ENCODE measurements at places on chromosomes 1 and 21.

- no peak for DNase-seq
Measured at GRCh38 chr1:14654554-14654953, 56.1 kb downstream of the KAZN start.

DNA sequence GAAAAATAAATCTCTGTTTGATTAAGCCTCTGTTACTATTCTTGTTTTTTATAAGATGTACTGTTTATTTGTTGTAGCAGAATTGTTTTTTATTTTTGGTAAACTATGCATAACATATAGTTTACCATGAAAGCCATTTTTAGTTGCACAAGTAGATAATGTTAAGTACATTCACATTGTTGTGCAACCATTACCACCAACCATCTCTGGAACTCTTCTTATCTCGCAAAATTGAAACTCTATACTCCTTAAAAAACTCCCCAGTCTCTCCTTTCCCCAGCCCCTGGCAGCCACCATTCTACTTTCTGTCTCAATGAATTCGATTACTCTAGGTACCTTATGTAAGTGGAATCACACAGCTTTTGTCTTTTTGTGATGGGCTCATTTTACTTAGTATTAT, 27.4 kb upstream of the UHMK1 start:
- no peak for DNase-seq

DNA sequence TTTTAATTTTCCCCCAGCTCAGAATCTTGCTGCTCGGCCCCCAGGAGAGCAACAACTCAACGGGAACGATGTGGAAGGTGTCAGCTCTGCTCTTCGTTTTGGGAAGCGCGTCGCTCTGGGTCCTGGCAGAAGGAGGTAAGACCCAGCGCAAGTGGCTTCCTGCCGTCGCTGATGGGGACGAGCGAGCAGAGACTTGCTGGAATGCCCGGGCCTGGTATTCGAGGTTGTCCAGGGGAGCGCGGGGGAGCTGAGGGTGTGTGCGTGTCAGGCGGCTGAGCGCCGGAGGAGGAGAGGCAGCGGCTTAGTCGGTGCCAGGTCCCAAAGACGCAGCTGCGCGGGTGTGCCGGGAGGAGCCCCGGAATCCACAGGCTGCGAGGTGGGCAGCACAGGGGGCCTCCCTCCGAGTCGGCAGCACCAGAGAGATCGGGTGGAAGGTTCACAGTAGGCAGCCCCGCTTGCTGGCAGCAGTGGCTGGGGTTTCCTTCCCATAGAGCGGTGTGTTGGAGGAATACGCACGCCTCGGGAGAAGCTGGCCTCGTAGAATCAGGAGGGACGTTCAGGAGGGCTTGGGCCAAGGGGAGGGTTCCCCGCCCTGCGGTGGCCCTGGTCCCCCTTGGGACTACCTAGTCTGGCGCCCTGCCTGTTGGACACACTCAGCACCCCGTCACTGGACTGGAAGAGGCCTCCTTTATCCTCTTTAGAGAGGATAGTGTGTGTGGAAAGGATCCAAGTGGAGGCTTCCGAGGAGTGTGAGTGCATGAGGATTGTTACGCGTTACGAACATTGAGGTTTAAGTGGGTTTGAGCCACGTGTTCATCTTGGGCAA, 547 bp downstream of the PDPN start:
- no peak for DNase-seq

GRCh38 chr1:181014477-181015250, 8.0 kb downstream of the STX6 start:
- no peak for DNase-seq

- DNase-seq = no peak
Measured at GRCh38 chr21:31181082-31181750, 142.9 kb upstream of the KRTAP19-8 start.

- no peak for DNase-seq
Measured at GRCh38 chr21:39842741-39843459, 24.3 kb upstream of the PCP4 start.

DNA sequence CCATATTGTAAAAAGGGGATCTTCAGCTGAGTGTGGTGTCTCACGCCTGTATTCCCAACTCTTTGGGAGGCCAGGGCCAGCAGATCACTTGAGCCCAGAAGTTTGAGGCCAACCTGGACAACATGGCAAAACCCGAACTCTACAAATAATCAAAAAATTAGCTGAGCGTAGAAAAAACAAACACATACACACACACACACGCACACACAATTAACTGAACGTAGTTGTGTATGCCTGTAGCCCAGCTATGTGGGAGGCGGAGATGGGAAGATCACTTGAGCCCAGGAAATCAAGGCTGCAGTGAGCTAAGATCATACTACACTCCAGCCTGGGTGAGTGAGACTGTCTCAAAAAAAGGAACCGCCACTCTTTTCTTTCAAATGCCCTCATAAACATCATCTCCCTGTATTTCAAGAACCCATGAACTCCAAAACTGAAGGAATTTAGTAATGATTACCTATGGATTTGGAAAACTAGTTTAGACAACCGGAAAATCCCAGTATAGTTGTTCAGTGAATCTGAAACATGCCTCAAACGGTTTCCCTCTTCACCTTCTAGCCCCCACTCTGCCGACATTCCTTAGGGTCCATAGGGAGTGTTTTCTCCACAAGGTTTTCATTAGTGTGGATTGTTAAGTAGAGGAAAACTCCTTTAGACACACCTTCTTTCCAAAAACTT, 4.5 kb downstream of the TXNIP start:
- no peak for DNase-seq

- DNase-seq = no peak
Measured at GRCh38 chr1:55612988-55613387, 397.8 kb upstream of the USP24 start.

- DNase-seq = no peak
Measured at GRCh38 chr1:51829058-51829457, 49.5 kb downstream of the NRDC start.

DNA sequence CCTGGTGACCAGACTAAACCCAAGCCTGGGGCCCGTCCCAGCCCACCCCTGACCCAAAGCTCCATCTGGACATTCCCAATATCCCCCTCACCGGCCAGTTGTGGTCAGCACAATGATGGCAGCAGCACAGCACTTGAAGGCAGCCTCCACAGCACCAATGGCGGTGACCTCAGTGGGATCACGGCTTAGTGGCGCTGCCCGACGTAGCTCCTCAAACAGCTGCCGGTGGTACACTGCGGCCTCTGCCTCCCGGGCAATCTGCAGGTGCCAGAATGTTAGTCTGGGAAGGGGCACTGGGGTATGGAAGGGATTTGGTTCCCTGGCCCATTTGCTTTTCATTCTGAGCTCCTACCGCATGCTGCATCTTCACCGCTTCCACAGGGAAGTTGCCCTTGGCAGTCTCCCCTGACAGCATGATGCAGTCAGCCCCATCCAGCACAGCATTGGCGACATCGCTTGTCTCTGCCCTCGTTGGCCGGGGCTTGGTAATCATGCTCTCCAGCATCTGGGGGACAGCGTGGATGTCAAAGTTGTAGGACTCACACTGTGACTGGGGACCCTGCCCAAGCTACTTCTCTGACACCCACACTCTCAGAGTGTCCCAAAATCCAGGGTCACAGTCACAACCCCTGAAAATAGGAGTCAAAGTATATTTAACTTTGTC, 8.0 kb downstream of the PKLR start:
- DNase-seq = no peak

DNA sequence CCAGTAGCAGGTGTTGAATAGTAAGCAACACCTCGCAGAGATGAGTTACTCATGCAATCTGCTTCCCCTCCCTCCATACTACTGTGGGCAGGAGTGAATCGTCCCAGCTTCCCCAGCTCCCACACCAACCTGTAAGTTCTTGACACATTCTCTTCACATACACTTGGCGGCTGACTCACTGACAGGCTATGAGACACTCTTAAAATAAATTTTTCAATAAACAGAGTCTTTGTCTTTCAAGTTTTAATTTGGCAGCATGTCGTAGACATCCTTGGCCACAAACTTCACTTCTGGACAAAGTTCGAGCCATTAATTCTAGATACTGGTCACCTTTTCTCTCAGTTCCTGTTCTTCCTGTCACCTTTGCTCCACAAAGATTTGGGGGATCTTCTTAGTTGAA, 290.7 kb downstream of the TM2D1 start:
- no peak for DNase-seq

DNA sequence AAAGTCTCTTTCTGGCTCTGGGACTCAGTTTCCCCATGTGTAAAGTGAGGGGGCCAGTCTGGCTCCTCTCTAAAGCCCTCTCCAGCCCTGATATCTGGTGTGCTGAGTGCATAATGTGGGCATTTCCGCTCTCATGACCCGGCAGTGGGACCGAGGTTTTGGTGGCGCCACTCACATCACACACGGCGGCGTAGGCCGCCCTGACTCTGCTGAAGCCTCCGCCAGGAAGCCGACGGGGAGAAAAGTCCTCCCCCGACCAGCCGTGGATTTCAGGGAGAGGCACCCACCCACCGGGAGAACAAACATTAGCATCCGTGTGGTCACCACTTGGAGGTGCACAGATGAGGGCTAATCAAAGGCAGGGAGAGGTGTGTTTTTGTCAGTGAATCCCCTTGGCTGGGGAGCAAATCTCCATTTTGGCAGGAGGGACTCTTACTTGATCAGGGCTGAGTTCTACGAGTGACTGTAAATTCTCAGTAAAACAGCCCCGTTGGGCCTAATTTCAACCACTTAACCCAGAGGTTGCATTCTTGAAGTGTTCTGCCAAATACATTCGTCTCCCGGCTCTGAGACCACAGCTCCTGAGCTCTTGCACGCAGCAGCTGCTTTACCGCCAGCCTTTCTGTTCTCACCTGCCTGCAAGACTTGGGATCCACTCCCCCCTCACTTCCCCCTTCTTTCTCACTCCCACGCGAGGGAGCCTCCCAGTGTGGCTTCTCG, 118.2 kb downstream of the FOXD2 start:
- DNase-seq = no peak

All from iPS DF 19.7 (cell line).